ENCODE measurements at places on chromosomes 13 and 19.

DNA sequence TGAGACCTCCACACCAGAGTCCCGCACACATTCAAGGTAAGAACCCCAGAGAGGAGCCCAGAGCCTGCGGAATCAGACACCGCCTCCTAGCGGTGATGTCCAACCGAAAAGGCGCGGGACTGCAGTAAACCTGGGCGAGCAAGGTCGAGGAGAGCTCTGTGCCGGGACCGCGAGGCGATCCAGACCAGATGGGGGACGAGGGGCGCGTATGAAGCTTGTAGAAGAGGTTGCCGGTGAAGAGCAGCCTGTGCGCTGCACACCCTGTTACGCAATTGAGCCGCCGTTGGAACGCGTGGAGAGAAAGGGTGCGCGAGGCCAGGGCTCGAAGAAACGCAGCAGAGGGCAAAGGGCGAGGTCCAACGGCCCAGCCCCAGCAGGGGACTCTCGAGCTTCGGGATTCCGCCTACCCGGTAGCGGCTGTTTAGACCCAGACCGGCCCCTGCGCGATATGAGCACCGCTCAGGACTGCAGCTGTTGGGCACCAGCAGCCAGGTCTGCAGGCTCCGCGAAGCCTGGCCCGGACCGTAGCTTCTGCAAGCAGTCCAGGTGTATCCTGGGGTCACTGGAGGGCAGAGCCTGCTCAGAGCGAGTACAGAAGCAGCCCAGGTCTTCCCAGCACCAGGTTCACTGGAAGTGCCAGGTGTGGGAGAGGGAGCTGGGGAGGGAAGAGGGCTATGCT, 65.9 kb upstream of the ZNF599 start:
- DNase-seq = peak; percentile 28

GRCh38 chr19:47283405-47284059, 8.8 kb downstream of the INAFM1 start:
- no peak for DNase-seq

DNA sequence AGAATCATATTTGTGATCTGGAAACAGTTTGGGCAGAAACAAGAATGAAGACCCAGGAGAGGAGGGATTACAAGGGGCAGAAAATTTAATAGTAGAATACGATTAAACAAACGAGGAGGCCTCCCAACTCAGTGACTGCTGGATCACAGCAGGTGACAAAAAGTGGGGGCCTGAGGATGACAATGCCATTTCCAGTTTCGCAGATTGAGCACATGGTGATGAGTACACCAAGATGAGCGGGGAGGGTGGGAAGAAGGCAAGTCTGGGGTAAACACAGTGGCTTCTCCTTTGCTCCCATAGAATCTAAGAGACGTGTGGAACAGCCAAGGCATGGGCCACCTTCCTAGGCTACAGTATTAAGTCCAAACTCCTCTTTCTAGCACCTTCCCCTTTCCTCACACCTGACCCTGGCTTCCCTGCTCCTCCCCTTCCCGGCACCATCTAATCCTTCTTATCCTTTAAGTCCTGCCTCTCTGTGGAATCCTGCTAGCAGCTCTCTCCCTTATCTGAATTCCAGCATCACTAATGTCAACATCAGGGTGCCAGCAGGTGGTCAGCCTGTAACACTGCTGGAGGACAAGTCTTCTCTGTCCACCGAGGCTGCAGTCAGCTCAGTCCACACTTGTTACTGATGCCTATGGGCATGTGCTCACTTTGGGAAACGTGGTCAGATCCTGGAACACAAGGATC, 13.5 kb downstream of the ATP7B start:
- DNase-seq = peak; percentile 28

GRCh38 chr13:108270442-108270841, 924 bp downstream of the TNFSF13B start:
- no peak for DNase-seq

DNA sequence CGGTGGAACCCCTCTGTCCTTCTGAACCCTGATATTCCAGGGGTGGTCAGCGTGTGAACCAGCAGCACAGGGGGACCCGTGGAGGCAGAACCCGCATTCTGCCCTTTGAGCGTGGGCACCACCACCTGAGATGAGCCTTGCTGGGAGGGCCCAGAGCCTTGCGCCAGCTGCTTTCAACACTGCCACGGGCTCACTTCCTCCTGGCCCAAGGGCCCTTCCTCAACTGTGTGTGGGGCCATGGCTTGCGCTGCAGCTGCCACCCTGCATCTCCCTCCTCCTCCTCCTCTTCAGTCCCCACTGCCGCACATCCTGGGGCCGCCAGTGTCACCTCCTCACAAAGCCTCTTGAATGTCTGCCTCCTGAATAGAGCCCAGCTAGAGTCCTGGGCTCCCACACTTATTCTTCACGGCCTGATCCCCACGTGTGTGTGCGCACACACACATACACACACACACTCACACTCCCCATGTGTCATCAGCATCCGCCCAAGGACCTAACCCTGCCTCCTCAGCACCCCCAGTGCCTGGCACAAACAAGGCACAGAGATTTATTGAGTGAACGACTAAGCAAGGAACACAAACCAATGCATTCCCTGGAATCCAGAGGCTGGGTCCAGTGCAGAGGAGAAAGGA, 26.9 kb upstream of the TMEM160 start:
- no peak for DNase-seq

DNA sequence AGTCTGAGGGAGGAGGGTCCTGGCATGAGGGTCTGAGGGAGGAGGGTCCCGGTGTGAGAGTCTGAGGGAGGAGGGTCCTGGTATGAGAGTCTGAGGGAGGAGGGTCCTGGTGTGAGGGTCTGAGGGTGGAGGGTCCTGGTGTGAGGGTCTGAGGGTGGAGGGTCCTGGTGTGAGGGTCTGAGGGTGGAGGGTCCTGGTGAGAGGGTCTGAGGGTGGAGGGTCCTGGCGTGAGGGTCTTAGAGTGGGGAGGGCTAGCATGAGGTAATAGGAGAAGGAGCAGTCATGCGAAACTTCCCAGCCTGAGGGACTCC, 194.8 kb downstream of the TEX29 start:
- DNase-seq = no peak

- no peak for DNase-seq
These were observed 255.8 kb upstream of the DACH1 start for GRCh38 chr13:72122661-72123255.

- peak; percentile 8 for DNase-seq
These were observed 8.8 kb downstream of the OBI1 start for GRCh38 chr13:78649997-78650716.

DNA sequence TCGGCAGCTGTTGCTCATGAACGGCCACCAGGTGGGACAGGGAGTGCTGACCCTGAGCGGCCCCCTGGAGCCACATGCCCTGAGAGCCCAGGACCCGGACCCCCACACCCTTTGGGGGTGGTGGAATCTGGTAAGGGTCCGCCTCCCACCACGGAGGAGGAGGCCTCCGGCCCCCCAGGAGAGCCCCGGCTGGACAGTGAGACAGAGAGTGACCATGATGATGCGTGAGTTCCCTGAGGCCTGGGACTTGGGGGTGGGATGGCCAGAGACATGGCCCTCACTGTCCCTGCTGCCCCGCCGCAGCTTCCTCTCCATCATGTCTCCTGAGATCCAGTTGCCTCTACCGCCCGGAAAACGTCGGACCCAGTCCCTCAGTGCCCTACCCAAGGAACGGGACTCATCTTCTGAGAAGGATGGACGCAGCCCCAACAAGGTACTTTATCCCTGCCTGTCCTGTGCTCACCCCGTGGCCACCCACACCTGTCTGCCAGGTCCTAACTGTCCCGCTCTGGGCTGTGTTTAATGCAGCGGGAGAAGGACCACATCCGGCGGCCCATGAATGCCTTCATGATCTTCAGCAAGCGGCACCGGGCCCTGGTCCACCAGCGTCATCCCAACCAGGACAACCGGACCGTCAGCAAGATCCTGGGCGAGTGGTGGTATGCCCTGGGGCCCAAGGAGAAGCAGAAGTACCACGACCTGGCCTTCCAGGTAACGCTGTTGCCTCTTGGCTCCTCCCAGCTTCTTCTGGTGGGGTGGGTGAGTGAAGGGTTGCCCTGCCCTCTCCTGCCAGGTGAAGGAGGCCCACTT, 14.7 kb upstream of the PRR19 start:
- DNase-seq = no peak

DNA sequence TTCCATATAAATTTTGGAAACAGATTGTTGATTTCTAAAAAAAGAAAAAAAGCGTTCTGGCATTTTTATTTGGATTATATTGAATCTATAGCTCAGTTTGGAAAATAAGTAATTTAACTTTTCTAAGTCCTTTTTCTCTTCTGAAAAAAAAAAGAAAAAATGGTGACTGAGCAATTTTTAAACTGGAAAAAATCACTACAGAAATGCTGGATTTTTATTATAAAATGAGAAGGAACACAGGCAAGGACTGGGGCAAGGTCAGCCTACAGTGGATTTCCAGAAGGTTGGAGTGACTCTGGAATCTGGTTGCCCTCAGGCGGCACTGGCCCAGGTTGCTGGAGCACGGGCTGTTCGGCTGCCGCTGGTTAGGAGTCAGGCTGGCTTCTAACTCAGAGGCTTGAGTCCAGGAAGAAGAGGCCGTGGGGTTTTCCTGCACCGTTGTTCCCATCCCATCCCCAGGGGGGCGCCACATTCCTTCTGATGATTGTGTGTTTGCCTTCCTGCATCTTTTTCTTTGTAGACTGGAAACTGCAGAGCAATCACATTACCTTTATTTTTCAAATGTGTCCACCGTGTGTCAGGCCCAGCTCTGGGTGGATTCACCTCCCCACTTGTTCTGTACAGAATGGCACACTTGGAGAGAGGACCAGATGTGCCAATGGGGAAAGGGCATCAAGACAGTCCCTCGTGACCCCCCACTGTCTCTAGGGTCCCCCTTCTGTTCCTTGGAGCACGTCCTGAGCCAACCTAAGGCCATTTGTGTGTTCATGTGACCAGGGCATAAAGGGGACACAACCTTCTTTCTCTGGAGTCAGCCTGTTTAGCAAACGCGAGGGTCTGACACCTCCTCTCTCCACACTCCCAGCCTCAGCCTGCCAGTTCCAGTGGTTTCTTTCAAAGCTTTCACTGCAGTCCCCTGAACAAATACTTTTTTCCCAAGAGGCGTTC, 44.5 kb upstream of the GTF3A start:
- peak; percentile 54 for DNase-seq

DNA sequence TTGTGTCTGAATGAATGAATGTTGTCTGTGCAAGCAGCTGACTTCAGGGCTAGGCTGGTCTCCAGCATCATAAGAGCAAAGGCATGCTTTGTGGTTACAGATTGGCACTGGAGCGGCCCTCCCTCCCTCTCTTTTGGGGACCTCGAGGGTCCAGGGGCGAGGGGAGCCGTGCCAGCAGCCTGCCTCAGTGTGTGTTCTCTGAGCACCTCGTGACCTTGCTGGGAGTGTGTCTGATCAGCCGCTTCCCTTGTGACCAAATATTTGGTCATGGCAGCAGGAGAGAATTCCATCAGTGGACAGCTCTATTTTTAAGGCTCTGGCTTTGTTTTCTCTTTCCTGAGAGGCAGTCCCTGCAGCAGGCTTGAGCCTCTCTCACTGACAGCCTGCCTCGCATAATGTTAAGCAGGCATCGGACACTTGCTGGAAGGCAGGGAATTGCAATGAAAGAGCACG, 329.7 kb downstream of the UQCRFS1 start:
- peak; percentile 40 for DNase-seq

- peak; percentile 86 for DNase-seq
These were observed 1.2 kb upstream of the LENG9 start for GRCh38 chr19:54464630-54465425.

DNA sequence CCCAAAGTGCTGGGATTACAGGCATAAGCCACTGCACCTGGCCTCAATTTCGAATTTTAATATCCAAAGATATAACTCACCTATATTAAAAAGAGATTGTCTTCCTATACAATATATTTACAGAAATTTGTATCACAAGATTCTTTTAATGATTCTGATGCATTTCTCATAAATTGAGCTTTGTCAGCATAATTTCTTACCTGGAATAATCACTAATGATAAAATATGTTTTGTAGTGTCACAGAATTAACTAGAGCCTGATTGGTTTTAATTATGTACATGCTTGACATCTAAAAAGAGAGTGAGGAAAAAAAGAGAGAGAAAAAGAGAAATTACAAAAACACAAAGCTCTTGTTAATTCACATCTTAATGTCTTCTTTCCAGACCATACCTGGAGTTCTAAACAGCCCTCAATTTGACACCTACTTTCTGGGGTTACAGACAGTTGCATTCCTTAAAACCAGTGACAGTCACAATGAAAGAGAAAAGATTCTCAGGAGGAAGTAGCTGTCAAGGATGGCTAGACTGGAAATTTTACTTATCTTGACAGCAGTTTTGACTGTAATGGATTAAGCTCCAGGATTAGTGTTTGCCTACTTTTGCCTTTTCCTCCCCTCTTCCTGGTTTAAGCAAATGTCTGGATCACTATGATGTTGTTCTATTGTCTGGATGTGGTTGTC, 214.4 kb downstream of the SPRY2 start:
- DNase-seq = no peak

DNA sequence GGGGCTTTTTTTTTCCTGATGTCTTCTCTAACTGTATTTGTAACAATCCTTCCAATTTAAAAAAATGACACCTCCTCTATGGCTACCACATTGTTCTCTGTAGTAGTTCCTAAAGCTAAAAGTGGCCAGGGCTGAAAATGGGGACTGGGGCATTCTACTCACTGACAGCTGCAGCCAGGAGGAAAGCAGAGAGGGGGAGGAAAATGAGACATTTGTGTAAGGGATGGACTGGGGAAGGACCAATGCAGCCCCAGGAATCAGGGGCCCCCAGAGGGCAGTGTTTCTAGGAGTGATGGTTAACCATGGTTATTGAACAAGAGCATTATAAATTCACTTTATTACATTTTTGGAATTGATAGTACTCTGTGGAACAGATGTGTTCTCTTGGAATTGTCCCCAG, 34.3 kb upstream of the C1QTNF9 start:
- DNase-seq = no peak

- no peak for DNase-seq
These were observed 18.0 kb downstream of the ZNF91 start for GRCh38 chr19:23377276-23377675.

- DNase-seq = peak; percentile 23
These were observed 112.2 kb downstream of the FGF14 start for GRCh38 chr13:102289606-102290005.

DNA sequence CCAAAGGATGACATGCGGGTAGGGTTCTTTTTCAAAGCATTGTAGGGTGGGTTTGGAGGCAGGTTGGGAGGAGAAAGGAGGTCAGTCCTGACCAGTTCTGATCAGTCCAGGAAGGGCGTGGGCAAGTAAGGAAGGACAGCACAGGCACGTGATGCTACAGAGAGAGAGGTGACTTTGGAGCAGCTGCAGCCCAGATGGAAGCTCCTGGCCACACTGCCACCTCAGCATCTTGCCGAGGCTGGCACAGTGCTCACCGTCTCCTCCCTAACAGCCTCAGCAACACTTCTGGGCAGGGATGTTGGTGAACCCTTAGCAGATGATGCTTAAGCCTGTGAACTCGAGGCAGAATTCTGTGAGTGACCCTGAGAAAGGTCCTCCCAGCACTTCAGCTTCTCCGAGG, 155.1 kb downstream of the DCLK1 start:
- DNase-seq = no peak

DNA sequence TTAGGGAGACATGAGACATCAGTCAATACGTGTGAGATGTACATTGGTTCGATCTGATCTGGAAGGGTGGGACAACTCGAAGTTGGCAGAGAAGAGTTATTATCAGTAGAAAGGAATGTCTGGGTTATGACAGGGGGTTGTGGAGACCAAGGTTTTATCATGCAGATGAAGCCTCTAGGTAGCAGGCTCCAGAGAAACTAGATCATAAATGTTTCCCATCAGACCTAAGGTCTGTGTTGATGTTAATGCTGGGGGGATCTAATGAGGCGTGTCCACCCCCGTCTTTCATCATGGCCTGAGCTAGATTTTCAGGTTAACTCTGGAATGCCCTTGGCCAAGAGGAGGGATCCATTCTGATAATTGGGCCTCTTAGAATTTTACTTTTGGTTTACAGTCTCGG, 187.0 kb upstream of the KL start:
- peak; percentile 28 for DNase-seq
